ENCODE measurements at places on chromosomes 2 and 18.

- DNase-seq = no peak
These were observed 119.0 kb downstream of the ARL4C start for GRCh38 chr2:234377761-234378391.

DNA sequence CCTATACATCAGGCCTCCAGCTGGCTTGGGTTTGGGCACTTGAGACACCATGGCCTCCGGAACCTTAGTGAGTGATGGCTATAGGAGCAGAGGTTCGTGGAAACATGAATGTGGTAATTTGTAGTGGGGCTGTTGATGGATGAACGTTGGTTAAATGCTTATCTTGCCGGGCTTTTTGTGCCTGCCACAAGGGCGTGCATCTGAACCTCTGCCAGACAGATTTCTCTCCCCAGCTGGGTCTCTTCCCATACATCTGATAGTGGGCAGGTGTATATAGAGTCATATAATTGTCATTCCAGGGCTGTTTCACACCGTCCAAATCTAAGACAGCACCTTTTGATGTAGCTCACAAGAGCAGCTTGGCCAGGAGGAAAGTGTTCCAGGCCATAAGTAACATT lies 14.7 kb downstream of the LAMA3 start:
- DNase-seq = no peak

- no peak for DNase-seq
These were observed 28.4 kb downstream of the COA5 start for GRCh38 chr2:98579926-98580325.

GRCh38 chr2:209534228-209534627 lies 110.4 kb downstream of the MAP2 start:
- no peak for DNase-seq

DNA sequence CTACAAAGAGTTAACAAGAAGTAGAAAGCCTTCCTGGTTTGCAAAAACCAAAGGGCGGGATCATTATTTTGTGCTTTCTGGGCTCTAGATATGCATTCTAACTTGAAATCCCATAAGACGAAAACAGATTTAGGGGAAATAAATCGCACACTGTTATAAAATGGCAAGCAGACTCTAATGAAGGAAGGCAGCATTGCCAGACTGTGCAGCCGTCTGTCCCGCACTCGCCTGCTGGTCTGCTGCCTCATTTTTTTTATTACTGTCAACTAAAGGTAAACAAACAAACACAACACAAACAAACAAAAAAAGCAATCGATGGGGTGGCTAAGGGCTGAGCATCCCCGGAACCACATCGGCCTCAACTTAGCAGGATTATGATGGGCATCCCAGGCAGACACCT lies 24.4 kb downstream of the ZNF521 start:
- no peak for DNase-seq

DNA sequence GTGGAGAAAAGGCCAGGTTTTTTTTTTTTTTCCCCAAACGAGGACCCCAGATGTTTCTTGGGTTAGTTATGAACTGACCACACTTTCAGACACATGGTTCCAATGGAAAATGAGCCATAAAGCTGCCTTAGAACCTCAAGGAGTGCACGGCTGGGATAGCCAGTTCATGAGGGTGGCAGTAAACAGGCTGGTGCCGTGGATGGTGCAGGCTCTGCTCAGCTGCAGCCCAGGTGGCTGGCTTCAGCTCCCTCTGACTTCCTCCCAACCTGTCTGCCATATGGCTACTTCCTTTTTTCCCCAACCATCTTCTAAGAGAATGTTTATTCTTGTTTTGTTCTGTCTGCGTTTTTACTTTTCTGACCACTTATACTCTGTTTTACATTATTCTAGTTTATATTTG lies 109.8 kb upstream of the LMAN1 start:
- no peak for DNase-seq

DNA sequence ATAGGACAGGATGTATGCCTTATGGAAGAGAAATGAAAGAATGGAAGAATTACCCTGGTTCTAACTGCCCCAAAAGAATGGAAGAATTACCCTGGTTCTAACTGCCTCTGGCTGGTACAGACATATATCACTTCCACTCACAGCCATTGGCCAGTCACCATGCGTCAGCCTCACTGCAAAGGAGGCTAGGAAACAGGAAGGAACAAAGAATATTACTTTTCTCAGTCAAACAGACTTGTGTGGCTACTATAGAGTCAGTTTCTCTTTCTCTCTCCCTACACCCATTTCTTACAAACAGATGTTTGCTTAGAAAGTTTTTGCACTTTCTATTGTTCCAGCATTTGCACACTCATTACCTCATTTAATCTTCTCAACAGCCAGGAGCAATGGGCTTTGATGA lies 1111.1 kb upstream of the KLHL29 start:
- no peak for DNase-seq

All from stimulated activated CD8-positive, alpha-beta memory T cell treated with anti-CD3 and anti-CD28 coated beads, Interleukin-15, amount 100 ng/mL, for 24 hours (primary cell).